HCT116 (cell line): ENCODE measurements at places on chromosomes 2 and 18.

DNA sequence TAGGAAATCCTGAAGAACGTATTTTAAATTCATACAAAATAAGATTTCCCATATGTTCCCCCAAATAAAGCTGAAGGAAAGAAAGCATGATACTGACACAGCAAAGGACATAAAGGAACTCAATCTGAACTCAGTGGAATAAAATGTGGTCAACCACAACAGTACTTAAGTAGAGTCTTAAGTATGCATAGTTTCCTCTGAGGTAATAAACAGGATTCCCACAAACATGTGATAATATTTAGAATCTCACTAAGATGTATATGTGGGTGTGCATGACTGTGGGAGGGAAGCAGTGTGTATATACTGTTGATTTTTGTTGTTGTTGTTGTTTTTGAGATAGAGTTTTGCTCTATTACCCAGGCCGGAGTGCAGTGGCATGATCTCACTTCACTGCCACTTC, 69.3 kb downstream of the NOL10 start:
- no peak for DNase-seq

- no peak for DNase-seq
Observed at GRCh38 chr2:192885569-192886160, 690.9 kb upstream of the TMEFF2 start.

DNA sequence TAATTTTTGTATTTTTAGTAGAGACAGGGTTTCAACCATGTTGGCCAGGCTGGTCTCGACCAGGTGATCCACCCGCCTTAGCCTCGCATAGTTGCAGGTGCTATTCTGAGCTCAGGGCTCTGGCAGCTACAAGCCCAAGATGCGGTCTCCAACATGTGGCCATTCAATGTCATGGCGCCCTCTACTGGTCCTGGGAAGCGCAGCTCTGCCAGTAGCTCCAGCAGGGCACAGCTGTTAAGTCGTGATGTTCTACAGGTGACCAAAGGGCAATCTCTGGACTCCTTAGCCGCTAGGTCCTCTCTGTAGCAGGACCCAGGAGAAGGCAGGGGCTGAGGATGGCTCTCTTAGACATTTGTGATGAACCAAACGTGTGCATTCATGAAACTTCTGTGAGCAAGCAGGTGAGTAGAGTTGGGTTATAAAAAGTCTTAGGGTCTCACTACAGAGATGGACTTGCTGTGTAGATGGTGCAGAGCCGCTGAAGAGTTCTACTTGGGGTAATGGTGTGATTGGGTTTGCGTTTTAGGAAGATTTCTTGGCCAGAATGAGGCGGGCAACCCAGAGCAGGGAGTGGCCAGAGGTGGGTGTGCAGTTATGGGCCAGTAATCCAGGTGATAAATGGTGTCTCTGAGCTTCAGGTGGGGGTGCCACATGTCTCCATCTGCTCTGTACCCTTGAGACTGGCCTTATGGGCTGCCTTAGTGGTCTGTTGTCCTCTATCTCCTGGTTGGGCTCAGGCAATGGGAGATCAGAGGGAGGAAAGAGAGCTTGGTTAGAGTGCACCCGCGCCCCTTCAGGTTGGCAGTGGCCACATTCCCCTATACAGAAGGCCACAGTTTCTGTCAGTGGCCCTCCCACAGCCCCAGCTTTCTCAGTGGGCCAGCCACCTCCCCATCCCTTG, 31.0 kb downstream of the IL37 start:
- peak; percentile 64 for DNase-seq

DNA sequence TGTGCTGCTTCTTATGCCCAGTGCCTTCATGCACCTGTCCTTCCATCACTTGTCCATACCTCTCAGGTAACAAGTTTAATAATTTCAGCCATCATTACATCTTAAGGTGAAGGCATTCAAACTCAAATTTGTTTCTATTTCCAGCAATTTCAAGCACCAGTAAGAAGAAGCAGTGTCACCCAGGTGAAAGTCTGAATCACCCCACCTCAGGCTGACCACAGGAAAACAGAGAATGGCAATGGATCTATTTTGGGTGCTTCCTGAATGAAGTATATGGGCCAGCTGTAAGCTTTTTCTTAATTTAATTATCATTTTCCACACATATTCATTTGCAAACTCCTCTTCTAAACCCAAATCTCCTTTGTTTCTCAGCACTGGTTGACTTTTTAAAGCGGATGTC, 372.7 kb upstream of the SOX11 start:
- no peak for DNase-seq

- DNase-seq, result no peak
Observed at GRCh38 chr2:110866466-110866865, 134.1 kb downstream of the ACOXL start.

- DNase-seq, result no peak
Observed at GRCh38 chr18:46542545-46542944, 114.5 kb downstream of the LOXHD1 start.

- peak; percentile 22 for DNase-seq
Observed at GRCh38 chr2:102839668-102840388, 78.0 kb downstream of the TMEM182 start.

DNA sequence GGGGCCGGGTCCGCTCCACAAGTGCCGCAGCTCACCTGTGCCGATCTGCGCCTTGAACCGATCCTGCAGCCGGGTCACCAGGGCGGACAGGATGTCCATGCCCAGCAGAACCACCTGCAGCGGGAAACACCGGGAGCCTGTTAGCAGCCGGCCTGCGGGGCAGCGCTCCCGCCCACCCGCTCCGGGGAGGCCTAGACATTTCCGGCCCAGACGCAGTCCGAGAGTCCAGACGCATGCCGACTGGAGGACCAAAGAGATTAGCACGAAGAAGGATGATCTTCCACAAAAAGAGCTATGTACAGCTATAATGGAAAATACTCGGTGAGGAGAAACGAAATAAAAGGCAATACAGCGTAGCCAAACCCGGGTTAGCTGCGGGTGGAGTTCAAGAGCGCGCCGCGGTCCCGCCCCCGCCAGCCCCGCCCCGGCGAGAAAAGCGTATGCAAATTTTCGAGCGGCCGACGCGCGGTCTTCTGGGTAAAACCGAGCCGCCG, 421 bp upstream of the RNU4ATAC start:
- DNase-seq, result peak; percentile 72

- DNase-seq, result no peak
Observed at GRCh38 chr18:73366713-73367112, 498.9 kb upstream of the NETO1 start.

DNA sequence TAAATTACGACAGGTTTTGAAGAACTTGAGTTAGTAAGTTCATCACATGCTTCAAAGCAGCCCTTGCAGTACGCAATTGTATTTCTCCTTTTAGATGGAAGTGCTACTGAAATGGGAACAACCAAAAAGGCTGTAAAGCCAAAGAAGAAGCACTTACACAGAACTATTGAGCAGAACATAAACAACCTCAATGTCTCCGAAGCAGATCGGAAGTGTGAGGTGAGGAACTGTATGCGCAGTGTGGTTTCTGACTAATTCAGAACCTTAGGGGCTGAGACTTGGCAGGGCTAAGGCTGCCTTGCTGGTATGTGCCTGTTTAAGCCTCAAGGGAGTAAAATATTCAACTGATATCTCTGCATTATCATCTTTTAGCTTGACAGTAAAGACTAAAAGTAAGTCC, 8.4 kb downstream of the NCAPH start:
- DNase-seq, result no peak

DNA sequence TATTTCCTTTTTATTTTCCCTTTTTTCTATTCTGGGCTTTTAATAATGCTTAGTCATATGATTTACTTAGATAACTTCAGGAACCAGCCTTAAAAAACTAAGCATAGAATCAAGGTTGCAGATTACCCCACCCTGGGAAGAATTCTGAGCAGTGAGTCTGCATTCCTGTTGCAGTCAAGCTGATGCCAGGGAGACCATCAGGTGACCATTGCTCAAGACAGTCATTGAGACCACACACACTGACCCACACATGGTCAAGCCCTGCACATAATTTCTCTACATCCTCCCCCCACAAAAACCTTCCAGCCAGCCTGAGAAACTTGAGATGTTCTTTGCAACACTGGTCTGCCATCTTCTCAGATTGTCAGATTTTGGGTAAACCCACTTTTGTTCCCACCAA, 83.9 kb downstream of the SH3YL1 start:
- DNase-seq, result no peak

DNA sequence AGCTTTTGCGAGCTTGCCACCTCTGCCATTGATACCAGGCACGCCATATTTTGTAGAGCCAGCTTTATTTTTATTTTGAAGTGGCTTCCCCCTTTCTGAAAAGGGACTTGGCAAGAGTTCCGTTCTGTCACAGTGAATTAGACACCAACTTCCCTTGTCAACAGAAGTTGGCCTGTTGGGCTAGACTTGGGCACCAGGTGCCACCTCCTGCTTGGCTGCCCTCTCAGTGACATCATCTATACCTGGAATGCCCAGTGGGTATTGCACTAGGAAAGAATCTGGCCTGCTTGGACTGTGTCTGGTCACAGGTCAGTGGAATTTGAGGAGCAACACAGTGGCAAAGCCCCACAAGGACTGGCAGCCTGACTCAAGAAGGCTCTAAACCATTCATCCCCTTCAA, 101.0 kb downstream of the BCL2L11 start:
- no peak for DNase-seq

DNA sequence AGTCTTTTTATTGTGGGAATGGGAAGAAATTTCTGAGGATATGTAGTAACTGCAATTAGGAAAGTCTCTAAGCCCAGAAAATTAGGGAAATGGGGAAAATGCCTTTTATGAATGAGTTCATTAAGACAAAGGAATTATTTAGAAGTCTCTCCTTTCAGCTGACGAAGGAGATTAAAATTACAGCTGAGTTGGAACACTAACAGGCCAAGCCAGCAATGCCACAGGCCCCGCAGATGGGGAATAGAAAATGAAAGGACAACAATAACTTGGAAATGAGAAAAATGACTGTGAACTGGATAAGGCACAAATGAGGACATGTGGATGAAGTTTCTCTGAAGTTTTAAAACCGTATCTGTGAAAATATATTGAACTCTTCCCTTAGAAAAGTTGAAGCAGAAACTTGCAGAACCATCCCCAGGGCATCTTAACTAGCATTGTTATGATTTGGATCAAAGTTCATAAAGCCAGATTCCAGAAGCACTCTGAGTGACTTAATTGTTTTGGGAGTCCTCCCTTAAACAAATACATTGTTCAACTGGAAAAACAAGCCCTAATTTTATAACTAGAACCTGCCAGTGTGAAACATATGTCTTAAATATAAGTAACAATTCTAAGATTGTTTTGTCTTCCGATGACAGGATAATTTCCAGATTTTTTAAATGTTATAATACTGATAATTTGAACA, 51.3 kb downstream of the C2orf76 start:
- DNase-seq, result no peak
